ENCODE measurements at places on chromosomes 6 and 20. TPM values are rescaled to one million over a fixed set of nuclear protein-coding genes. Genes with fewer than 3 reads are reported as not detected.

DNA sequence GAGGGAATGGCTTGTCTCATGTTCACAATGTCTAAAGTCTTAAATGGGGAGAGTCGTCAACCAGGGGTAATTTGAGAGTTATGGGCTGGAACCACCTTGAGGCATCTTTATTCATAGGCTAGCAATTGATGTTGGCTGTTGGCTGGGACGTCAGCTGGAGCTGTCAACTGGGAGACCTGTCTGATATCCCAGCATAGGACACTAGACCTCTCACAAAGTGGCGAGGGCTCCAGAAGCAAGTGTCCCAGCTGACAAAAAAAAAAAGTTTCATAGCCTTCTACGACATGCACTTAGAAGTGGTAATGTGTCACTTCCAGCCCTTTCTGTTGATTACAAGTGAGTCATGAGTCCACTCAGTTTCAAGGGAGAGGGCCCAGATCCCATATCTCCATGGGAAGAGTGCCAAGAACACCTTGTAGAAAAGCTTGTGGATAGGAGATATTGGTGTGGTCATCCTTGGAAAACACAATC is 278.0 kb downstream of the ESR1 start:
- no peak for DNase-seq

The PEDS1 gene
- polyA plus RNA-seq = 25.0 TPM

The LY6G6D gene
- not detected for polyA plus RNA-seq

DNA sequence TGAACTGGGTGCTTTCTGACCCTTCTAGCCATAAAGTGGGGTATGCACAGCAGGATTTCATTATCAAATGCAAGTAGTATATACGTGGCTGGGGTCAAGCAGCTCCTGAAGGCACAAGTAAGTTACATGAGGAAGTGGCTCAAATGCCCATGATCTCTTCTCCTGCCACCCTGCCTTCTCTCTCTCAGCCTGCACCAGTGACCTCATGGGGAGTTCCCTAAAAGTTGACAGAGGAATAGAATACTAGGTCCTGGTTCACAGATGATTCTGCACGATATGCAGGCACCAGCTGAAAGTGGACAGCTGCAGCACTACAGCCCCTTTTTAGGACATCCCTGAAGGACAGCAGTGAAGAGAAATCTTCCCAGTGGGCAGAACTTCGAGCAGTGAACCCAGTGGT is 282.0 kb downstream of the BCKDHB start:
- no peak for DNase-seq

GRCh38 chr6:90425161-90425641 is 128.6 kb upstream of the BACH2 start:
- no peak for DNase-seq

The UST gene
- polyA plus RNA-seq = 13.8 TPM

GRCh38 chr6:145895802-145896201 is 68.4 kb downstream of the SHPRH start:
- DNase-seq = no peak

The ZBP1 gene
- polyA plus RNA-seq = 0.10 TPM

- no peak for DNase-seq
Observed at GRCh38 chr20:56845546-56846086, 216.5 kb downstream of the TFAP2C start.

The CABLES2 gene
- polyA plus RNA-seq = 9.8 TPM

The HSPA1B gene
- 149 TPM for polyA plus RNA-seq

- no peak for DNase-seq
Observed at GRCh38 chr20:7856756-7857155, 83.5 kb downstream of the HAO1 start.

DNA sequence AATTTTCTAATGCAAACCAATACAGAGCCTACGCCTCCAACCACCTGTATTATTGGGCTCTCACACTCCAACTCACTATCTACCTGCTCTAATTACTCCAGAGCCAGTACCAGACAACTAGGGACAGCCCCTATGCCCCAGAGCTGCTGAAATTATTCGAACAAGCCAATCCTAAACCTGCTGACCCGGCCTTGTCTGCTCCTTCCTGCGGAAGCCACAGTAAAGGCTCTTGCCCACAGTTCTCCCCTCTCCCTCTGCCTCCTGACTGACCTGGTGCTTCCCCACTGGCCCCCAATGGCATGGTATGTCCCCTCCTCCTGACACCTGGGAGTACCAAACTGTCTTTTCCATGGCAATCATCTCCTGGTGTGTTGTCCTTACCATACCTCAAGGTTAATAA is 4.1 kb upstream of the TOX2 start:
- no peak for DNase-seq

The RNF144B gene
- 18.2 TPM for polyA plus RNA-seq

The CTCFL gene
- polyA plus RNA-seq = 1.5 TPM

The TRIM31 gene
- not detected for polyA plus RNA-seq

- no peak for DNase-seq
Observed at GRCh38 chr6:154428897-154429296, 72.3 kb upstream of the IPCEF1 start.

GRCh38 chr20:18511571-18511970 is 3.8 kb downstream of the SEC23B start:
- DNase-seq = no peak

DNA sequence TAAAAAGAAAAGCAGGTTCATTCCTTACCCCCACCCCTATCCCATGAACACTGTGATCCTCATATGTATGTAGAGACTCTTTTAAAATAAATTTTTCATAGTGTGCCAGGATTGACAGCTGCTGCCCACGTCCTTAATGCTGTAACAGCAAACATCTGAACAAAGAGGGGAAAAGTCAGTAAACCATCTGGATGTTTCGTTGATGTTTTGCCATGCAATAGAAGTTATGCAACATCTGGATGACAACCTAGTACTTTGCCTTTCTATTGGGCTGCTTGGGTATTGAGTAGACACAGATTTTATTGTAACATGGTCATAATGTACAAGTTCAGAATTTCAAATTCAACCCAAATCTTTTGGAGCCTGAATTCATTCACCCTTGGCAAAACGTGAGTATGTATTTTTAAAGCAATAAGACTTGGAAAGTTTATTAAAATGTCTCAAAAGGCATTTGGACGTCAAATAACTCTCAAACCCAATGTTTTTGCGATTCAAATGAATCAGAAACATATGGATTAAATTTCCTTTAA is 500.3 kb downstream of the DHX35 start:
- no peak for DNase-seq

The C6orf163 gene
- 3.2 TPM for polyA plus RNA-seq

The GSTA3 gene
- polyA plus RNA-seq = 2.0 TPM

The NFATC2 gene
- polyA plus RNA-seq = 2.4 TPM

GRCh38 chr20:25290646-25291431 is 43.0 kb downstream of the PYGB start:
- no peak for DNase-seq

GRCh38 chr6:144190593-144190992 is 40.3 kb downstream of the STX11 start:
- no peak for DNase-seq

DNA sequence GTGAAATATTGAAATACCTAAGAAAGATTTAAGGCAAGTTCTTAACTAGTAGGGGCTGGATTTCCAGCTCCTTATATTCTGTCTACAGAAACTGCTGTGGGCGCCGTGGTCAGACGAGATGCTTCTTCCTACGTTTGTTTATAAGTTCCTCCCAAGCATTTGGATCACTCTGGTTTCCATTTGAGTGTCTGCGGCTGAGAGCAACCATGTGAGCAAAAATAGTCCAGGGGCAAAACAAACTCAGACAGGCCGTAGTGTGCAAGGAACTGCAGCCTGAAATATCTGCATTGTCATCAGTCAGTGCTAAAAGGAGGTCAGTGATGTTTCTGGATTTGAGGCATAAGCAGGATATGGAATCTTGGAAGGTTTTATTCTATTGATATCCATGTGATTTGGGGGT is 485.9 kb upstream of the JAG1 start:
- DNase-seq = no peak

GRCh38 chr20:46458866-46459750 is 52.7 kb upstream of the ELMO2 start:
- peak; percentile 51 for DNase-seq

- DNase-seq = no peak
Observed at GRCh38 chr20:39638731-39639130, 676.6 kb downstream of the DHX35 start.

GRCh38 chr6:143986463-143987065 is 21.5 kb downstream of the PLAGL1 start:
- DNase-seq = no peak

DNA sequence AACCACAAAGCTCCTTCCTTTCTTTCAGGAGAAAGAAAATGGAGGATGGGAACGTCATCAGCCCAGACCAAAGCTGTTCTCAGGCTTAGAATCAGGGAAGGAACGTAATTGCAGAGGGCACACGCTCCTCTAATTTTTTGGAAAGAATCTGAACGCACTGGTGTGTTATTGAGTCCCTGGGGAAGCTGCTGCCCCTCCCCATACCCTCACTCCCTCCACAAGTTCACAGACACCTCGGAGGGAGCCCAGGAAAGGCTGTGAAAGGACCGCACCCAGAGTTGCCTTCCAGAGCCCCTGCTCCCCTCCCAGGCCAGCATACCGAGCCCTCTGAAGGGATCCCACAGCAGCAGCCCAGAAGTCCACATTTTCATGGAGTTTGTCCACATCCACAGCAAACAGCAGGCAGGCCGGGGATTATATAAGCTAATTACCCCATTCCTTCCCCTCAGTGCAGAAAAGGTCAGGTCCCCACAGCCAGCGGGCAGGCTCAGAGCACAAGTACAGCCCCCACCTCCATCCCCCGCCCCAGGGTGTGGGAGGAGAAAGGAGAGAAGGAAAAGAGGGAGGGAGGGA is 53.7 kb downstream of the ANKRD60 start:
- DNase-seq = no peak

GRCh38 chr6:7562769-7563168 is 21.3 kb downstream of the DSP start:
- no peak for DNase-seq

DNA sequence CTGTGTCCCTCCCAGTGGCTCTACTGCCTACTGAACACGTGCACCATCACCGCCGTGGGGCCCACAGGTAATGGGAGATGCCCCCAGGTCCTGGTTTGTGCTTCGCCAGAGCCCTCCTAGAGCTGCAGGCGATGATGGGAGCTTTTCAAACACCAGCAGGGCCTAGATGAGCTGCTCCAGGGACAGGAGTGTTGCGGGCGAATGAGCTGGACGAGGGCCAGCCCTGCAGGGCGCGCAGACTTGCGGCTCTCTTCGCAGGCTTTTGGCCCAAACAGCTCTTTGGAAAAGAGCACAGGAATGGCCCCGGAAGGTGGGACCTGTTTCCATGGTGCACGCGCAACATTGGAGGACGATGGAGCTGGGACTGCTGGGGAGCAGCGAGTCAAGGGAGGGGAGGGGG is 409.3 kb upstream of the SULF2 start:
- no peak for DNase-seq

- DNase-seq = no peak
Observed at GRCh38 chr20:13089950-13090469, 81.2 kb downstream of the SPTLC3 start.

- no peak for DNase-seq
Observed at GRCh38 chr6:126091466-126091865, 105.1 kb downstream of the TRMT11 start.

The TPBG gene
- polyA plus RNA-seq = 27.2 TPM

The WFDC12 gene
- not detected for polyA plus RNA-seq

The RNF39 gene
- 1.5 TPM for polyA plus RNA-seq

DNA sequence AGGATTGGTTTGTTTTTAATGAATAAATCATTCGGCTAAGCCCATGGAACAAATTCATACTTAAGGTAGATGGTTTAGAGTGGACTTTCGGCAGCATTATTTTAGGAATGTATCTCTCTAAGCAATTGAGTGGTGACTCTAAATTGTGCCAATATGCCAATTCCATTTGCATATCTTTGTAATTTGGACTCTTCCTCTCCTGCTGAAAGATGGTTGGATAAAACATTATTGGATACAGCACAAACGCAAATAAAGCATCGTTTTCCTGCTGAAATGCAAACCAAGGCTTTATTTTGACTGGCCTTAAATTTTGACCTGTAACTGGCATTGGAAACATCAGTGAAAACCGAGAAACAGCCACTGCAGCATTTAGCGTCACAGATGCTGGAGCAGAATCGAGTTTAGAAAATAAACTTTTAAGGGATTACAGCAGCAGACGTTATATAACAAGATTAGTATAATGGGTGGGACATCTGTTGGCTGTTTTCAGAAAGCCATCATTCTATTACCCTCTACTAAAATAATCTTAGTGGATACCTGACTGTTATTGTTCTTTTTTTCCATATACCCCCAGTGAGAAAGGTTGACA is 726.0 kb downstream of the KIF16B start:
- no peak for DNase-seq

DNA sequence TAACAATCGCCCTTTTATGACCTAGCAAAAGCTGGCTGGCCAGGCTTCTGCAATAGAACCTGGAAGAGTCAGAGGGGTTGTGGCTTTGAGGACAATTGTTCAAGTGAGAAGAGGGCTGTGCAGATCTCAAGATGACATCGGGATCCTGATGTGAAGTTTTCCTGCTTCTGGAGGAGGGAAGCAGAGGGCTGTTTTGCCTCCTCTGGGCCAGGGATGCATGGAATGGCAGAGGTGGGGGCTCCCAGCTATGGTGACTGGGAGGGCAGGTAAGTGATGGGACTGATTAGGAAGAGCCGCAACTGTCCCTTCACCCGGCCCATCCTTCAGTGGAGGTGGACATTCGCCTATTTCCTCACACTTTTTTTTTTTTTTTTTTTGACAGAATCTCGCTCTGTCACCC is 43.4 kb upstream of the BLCAP start:
- DNase-seq = no peak

DNA sequence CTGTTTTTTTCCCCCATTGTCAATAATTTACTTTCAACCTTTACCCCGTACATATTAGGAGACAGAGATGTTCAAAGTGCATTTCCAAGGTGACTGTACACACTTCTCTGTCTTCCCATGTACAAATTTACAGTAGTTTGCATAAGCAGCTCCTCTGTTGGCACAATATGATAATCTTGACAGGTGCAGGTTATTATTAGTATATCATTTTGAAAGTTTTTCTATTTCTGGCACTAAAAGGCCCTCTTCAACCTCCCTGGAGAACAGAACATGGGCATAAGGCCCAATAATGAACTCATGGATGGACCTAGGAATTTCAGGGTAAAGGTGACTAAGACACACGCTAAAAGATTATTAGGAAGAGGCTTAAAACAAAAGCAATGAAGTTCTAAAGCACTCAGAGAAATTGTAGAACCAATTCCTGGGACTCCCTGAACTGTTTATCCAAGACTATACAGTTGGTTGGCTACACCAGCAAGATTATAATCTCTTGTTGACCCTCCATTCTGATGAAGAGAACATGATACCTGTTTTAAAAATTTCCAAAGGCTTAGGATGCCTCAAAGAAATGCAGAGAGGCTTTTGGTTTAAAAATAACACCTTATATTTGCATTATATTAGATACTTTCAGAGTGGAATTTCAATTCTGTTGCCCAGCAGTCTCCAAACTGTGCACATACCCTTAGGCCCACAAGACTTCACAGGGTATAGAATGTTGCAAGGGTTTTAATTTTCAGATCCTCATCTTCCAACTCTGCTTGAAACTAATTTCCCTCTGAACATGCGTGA is 1.1 kb downstream of the AIG1 start:
- DNase-seq = peak; percentile 5

GRCh38 chr6:5202941-5203340 is 57.8 kb downstream of the LYRM4 start:
- no peak for DNase-seq

- DNase-seq = no peak
Observed at GRCh38 chr6:4441981-4442434, 306.6 kb upstream of the ECI2 start.
